ENCODE measurements at places on chromosomes 6 and 20.

GRCh38 chr6:117371492-117371891 is 54.2 kb downstream of the ROS1 start:
- DNase-seq: no peak

GRCh38 chr6:163782436-163783003 is 368.0 kb downstream of the QKI start:
- DNase-seq: no peak

DNA sequence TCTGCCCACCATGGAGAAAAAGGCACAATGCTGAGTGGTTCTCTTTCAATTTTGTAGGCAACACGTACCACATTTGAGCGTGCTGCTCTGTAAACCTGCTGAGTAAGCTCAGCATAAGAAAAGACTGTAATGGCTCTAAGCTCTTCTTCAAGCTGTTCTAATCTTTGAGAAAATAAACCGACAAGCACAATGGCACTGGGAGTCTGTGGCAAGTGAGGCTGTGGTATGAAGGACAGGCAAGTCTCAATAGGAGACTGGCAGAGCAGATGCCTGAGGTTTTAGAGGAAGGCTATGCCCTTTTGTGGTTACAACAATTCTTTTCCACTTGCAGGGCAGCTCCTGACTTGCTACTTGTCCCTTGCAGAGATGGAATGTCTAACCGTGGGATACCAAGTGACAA is 136.7 kb upstream of the EXOC2 start:
- no peak for DNase-seq

- no peak for DNase-seq
Observed at GRCh38 chr6:137254966-137255365, 35.8 kb upstream of the IFNGR1 start.

DNA sequence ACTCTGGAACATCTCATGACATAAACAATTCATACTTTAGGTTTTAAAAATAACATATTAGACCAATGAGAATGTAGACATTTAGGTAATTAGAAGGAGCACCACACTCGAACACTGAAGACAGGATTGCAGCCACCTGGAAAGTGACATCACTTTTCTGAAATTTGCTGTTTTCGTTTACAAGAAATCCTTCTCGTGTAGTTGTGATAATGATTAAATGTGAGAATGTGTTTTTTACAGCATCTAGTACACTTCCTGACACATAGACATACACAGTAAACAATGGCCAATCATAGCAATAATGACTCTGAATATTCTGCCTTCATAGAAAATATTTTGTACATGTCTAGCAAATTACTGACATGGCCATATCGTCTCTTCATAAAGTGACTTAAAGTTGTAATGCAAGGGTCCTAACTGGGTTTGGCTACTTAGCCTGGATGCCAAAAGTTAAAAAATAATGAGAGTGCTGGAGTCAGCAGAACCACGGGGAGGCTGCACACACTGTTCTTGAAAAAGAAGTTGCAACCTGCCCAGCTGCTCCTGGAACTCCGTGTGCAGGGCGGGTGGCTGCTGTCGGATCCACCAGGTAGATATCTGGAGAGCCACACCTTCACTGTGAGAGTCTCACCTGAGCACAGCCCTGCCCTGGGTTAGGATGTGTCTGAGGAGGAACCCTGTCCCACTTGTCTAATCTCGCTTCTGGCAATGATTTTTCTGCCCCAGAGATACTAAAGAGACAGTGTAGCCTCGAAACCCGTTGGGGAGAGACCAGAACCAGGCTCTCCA is 212.9 kb downstream of the QKI start:
- no peak for DNase-seq

- DNase-seq: no peak
Observed at GRCh38 chr20:36152261-36152660, 2.3 kb upstream of the EPB41L1 start.

- DNase-seq: no peak
Observed at GRCh38 chr6:135832166-135832565, 19.3 kb upstream of the PDE7B start.

- no peak for DNase-seq
Observed at GRCh38 chr20:278607-279571, 11.7 kb downstream of the C20orf96 start.

DNA sequence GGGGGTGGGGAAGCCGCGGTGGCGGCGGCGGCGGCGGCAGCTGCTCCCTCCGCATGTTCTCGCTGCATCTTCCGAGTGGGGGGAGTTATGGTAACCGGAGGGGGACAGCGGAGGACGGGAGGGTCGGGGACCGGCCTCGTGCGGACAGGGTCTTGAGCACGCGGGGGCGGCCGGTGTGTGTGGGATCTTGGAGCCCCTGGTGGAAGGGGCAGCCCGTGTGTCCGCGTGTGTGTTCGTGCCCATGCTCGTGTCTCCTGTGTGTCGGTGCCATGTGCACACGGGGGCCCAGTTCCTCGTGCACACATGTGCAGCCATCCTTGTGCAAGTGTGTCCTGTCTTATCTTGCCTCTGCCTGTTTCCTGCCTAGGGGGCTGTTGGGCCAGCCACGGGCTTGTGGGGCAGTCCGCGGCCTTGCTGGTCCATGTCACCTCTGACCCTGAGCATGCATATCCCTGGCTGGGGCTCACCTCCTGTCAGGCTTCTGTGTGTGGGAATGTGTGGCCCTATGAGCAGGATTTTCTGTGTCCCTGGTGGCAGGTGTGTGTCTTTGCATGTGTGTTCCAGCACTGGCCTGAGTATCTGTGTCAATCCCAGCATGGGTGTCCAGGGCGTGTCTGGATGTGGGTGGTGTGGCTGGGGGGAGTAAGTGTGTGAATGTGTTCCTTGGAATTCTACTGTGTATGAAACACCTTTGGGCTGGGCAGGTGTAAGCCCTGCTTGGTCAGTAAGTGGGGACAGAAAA is 8.5 kb downstream of the SYNGAP1 start:
- no peak for DNase-seq

- no peak for DNase-seq
Observed at GRCh38 chr6:131852200-131852599, 44.4 kb downstream of the ENPP1 start.

GRCh38 chr20:31707994-31708735 is 14.5 kb downstream of the BCL2L1 start:
- no peak for DNase-seq

DNA sequence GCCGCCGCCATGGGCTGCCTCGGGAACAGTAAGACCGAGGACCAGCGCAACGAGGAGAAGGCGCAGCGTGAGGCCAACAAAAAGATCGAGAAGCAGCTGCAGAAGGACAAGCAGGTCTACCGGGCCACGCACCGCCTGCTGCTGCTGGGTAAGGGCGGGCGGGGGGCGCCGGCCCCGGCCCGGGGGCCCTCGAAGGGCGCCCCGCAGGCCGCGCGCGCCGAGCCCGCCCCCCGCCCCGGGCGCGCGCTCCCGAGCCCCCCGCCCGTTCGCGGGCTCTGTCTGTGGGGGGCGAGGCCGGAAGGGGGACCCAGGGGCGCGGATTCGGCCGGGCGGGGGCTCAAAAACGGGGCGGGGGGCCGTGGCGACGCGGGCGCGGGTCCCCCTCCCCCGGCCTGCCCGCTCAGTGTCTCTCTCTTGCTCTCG is 39.2 kb downstream of the GNAS start:
- DNase-seq: no peak

- peak; percentile 19 for DNase-seq
Observed at GRCh38 chr6:26222571-26222970, 135.3 kb downstream of the HFE start.

DNA sequence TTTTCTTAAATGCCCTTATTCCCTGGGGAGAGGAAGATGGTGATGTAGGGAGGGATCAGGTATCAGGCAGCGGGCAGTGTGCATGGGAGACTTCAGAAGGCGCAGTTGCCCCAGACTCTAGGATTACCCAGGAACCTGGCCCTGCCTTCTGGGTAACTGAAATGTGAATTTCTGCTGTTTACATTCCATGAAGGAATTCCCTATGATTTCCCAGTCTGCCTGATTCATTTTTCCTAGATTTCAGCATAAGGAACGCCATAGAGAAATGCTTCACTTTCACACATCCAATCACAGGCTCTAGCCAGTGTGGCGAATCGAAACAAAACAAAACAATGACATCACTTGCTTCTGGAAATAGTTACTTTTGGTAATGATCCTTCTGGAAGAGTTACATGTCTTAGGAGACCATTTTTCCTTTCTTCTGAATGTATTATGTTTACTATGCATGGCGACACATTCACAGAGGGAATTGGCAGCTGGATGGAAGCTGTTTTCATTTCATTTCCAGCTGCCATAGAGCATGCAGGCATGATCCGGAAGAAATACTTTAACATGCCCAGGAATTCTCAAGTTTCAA is 33.3 kb downstream of the LRP11 start:
- DNase-seq: peak; percentile 59

- no peak for DNase-seq
Observed at GRCh38 chr20:59663513-59664060, 59.2 kb downstream of the PHACTR3 start.

- DNase-seq: no peak
Observed at GRCh38 chr20:14828459-14828858, 491.0 kb upstream of the FLRT3 start.

DNA sequence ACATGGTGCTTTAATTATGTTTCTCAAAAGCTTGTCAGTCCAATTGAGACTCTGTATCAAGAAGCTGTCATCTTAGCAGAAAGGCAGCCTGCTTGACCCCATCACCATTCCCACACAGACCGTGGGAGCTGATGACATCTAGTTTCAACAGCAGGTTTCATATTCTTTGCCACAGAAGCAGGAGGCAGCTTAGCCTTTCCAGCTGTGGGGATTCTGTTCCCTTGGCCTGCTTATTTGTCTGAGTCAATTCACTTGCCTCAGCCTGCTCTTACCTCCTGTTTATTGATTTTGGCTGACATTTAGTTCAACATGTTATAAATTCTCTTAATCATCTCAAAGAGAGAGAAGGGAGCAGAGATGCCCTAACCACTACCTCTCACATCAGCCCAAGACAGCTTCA is 527.7 kb downstream of the ADGRB3 start:
- DNase-seq: peak; percentile 9

- DNase-seq: no peak
Observed at GRCh38 chr6:144341831-144342527, 56.8 kb downstream of the UTRN start.

DNA sequence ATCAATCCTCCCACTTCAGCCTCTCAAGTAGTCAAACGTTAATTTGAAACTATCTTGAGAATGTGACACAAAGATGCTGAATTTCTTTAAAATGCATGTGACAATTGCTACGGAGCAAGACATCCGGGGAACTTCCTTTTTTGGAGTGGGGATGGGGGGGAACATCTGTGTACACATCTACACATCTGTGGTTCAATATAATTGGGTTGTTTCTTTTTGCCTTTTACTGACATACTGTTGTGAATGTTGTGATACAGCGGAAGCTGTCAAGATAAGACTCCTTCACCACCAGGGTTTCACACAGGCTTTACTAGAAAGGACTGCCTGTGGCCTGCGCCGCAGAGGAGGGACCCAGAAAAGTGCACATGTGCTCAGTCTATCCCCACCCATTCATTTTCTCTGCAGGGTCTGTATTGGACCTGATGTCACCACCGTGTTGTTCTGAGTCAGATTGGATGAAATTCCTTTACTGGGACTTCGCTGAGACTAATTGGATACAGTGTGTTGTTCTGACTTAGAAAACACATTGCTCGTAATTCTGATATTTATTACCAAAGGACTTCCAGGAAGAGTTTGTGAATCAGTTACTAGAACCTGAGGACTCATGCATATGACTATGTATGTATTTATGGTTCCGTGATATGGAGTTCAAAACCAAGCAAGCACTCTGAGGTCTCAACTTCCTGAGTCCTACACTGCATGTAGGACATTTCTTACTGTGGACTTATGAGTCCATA is 98.7 kb upstream of the SGK1 start:
- peak; percentile 96 for DNase-seq

GRCh38 chr6:111844921-111845320 is 28.3 kb downstream of the FYN start:
- no peak for DNase-seq

DNA sequence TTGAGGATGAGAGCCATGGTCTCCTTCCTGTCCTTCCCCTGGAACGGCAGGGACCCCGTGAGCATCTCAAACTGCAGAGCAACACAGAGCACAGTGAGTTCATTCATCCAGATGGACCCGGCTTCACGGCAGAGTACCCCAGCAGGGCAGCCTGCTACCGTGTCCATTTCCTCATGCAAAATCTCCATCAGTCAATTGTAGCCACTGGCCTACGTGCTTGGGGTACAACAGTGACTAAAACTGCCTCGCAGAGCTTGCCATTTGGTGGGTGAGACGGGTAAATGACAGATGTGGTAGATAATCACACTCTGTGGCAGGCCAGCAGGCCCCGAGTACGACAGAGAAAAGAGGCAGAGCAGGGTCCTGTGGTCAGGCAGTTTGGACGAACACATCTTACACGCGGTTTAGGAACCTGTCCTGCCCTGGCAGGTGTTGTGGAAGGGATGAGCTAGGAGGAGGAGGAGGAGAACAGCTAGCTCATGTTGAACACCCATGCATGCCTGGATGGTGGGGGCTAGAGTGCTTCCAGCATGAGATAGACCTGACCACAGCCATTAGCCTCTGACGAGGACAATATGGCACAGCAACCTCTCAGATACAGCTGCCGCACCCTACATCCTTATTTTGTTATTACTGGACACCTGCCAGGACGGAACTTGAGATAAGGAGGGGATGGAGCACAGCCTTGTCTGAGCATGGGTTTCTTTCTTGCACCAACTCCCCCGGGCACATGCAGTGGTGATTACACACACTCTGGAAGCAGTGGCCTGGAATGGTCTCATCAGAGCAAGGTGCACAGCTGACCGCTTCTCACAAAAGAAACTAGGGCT is 95.6 kb downstream of the RAMACL start:
- peak; percentile 9 for DNase-seq

All from fibroblast of skin of right quadriceps (primary cell).